ENCODE measurements at places on chromosomes 6 and 20.
A peak's percentile ranks its signal among the peaks of the same experiment; 100 is the strongest.

DNA sequence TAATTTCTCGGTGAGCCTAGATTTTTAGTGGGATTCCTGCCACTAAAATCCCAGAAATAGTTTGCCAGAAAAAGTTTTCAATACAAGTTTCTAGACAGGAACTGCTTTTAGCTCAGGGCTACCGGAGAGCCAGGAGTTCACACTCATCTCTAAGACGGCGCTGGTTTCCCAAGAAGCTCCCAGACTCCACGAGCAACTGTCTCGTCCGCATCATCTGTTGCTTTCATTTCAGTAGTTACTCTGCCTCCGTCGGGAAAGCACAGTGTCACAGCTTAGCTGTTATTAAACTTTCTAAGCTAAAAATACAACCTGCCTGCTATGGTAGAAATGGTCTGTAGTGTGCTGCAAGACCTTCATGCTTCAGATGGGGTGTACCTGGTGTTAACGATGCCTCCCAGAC is 197.3 kb upstream of the SNX9 start:
- DNase-seq, result no peak

DNA sequence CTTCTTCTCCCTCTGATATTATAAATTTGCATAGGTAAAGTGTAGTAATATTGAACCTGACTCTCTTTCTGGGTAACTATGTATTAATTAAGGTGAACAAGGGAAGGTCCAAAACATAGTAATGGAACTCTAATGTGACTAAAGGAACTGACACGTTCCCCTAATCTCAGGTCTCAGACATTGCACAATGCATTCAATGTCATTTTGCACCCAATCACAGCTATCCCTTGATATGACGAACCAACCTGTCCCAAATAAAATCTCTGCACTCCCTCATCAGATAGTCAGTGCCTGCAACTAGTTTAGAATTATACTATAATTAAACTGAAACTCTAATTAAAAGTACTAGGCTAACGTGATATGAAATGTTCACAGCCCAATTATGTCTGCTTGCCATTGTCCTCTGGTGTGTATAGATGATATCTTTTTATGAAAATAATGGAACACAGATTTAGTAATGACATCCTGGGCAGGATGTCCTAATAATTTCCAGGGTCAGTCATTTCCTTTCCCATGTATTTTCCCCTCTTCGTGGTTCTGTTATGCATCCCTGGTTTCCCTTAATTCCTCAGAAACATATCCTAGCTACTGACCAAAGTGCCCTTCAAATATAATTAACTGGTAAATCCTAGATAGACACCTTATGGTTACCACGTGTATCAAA is 36.8 kb downstream of the PTPRK start:
- DNase-seq, result no peak

DNA sequence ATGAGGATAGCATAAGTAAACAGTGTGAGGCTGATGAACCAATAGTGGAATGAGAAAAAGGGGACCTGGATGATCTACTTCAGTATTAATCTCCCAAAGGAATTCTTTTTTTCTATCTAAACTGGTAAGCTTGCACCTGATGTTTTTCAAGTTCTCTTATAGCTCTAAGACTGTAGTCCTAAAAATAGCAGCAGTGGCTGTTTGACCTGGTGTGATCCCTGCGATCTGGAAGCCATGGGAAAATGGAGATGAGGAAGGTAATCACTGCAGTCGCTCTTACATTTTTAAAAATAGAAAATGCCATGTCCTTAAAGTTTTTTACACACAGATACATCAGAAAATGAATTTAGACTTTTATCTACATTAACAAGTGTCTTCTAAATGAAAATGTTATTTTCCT is 926.4 kb upstream of the SLC35B3 start:
- no peak for DNase-seq

- DNase-seq, result no peak
Observed at GRCh38 chr20:1944345-1945091, 49.3 kb downstream of the SIRPA start.

GRCh38 chr6:131460614-131461000 is 112.4 kb upstream of the ARG1 start:
- no peak for DNase-seq

DNA sequence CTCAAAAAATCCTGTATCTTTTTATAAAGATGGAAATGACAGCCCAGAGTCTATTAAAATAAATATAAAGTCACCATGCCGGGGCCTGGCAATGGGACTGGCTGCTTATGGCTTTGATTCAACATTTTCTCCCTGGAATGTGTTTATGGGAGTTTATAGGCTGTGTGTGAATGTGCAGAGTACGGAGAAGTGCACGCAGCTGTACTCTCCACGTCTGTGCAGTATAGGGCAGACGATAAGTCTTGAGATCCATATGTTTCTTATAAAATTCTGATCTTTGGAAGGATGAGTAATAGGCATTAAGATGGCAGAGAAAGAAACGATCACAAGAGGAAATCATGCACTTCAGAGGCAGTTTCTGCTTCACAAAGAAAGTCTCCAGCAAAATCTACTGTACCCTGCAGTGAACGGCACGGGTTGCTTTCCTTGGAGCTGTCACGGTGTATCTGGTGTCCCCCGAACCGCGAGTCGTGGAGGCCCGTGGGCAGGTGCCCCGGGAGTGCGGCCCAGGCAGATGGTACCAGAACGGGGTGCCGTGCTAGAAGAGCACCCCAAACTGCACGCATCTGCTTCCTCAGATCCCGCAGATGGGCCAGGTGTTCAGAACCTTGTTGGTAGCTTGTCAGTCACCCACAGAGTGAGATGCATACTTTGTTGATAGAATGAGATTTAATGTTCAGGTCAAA is 382.5 kb downstream of the TAF4 start:
- no peak for DNase-seq

DNA sequence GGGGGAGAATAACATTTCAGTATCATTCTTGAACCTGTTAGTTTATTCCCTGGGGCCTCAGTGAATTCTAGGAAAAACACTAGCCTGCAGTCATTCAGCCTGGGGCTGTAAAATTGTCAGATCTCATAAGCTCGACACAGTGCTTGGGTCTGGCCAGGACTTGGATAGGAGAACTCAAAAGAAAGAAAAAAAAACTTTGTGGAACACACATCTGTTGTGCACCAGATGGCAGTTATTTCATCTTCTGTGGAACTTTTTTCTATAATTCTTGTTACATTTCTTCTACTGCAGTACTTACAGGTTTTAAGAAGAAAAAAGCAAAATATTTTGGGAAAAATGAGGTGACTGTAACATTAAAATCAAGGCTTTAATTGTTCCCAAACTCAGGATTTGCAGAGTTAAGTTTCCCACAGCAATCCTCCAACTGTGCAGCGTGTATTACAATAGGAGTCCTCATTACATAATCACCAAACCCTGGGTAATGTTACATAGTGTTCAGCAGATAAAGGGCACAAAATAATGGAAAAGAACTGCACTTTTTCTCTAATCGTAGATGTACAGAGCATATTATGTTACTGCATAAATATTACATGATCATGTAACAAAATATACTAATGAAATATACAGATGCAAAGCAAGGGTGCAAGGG is 531.1 kb upstream of the CITED2 start:
- no peak for DNase-seq

- DNase-seq, result peak; percentile 59
Observed at GRCh38 chr6:85580118-85580877, 13.4 kb downstream of the SNX14 start.

DNA sequence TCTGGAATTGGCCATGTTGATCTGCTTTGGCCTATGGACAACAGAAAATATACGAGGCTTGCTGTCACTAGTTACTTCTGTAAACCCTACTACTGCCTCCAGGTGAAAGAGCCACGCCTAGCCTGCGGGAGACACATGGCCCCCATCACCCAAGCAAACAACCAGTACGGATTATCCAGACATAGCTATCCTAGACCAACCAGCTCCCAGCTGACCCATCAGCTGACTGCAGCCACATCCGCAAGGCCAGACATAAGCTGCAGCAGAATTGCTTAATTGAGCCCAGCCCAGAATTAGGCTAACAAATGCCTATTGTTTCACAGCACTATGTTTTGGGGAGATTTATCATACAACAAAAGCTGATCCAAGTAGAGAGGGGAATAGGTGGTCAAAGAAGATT is 13.5 kb downstream of the REV3L start:
- DNase-seq, result no peak

GRCh38 chr6:45991189-45991588 is 24.5 kb downstream of the CLIC5 start:
- no peak for DNase-seq

DNA sequence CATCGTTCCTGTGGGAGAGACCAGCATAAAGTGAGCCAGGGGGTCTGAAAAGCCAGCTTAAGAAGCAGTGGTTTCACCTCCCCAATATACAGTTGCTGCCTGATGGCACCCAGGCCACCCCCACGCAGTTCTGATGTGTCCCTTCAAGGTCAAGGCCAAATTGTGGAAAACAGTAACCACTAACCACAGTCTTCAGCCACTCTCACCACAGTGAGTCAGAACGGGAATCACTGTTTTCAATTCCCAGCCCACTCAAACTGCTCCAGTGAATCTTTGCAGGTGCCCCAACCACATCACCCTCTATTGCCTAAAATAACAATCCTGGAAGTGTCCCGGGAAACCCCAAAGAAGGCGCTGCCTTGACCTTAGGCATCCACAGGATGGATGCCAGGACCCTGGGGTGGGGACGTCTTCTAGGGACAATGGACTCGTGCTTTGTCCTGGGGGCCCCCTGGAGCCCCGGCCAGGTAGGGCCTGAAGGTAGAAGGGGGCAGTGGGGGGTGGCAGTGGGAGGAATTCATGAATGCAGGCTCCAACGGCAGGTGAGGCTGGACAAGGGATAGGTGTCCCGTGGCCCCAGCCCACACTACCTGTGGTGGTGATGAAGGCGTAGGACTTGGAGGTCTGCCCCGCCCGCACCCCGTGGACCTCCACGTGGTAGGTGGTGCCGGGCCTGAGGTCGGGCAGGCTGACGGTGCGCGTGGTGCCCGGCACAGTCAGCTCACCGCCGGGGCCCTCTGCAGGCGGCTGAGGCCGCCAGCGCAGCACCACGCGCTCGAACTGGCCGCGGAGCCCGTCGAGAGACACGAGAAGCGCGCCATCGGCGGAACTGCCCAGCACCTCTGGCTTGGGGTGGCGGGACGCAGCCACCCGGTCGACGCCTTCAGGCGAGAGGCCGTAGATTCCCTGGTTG is 22.2 kb downstream of the TNXB start:
- no peak for DNase-seq

DNA sequence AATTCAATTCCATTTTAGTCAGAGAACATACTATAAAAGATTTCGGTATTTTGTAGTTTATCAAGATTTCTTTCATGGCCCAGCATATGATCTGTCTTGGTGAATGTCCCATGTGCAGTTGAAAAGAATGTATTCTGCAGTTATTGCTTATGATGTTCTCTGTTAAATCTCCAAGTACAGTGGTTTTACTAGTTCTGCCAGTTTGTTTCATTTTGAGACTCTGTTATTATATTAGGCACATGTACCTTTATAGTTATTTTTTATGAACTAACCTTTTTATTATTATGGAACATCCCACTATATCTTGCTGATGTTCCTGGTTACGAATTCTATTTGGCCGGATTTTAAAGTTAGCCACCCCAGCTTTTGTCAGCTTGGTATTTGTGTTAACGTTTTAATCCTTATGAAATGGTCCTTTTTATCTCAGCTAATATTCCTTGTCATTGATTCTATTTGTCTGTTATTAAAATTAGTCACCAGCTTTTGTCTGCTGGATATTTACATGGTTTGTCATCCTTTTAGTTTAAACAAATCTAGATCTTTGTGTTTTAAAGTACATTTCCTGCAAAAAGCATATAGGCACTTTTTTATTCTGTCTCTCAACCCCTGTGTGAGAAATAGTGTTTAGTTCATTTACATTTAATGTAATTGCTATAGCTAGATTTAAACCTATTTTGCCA is 48.9 kb downstream of the VTA1 start:
- DNase-seq, result no peak

- DNase-seq, result peak; percentile 94
Observed at GRCh38 chr20:62623488-62624324, 18.6 kb upstream of the SLCO4A1 start.

- no peak for DNase-seq
Observed at GRCh38 chr6:106761160-106761559, 131.8 kb downstream of the QRSL1 start.

- no peak for DNase-seq
Observed at GRCh38 chr20:23691675-23692074, 2.8 kb upstream of the CST4 start.

DNA sequence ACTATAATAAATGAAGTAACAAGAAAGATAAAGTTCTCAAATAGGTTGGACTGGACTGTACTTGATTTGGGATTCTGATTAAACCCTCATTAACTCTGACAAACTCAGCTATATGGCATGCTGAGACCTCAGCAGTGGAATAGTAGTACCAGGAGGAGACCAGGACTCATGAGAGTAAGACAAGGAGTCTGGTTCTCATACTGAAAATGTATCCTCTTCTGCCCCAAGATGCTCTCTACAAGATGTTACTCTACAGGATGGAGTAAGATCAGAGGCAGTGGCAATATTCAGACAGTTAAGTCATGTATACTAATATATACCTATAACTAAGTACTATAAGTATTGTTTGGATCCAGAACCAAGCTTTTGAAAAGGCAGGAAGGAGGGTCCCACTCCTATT is 31.9 kb upstream of the SYNCRIP start:
- DNase-seq, result no peak

GRCh38 chr6:158631678-158632537 is 12.6 kb downstream of the DYNLT1 start:
- no peak for DNase-seq

DNA sequence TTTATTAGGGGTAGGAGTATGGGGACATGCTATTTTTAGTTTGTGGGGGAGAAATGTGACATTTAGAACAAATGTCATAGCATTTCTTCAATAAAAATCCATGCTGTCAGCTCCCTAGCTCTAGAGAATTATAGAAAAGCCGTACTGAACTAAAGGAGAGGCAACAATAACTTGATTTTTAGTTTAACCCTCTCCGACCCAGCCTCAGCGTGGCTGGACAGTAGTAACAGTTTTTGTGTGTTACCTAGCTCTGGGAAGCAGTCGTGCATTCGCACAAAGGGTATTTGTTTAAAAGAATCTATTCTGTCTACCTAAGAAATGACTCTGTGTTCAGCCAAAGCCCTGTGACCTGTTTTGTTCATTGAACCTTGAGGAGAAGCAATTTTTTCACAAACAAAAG is 442.4 kb upstream of the SOX4 start:
- DNase-seq, result no peak

Measured in T47D (cell line).